Neural progenitor cell (in vitro differentiated cells): ENCODE measurements at places on chromosomes 16 and 17. TPM values are rescaled to one million over a fixed set of nuclear protein-coding genes. Genes with fewer than 3 reads are reported as not detected.

The ASPHD1 gene
- total RNA-seq, result 0.97 and 4.5 TPM in 2 replicates

DNA sequence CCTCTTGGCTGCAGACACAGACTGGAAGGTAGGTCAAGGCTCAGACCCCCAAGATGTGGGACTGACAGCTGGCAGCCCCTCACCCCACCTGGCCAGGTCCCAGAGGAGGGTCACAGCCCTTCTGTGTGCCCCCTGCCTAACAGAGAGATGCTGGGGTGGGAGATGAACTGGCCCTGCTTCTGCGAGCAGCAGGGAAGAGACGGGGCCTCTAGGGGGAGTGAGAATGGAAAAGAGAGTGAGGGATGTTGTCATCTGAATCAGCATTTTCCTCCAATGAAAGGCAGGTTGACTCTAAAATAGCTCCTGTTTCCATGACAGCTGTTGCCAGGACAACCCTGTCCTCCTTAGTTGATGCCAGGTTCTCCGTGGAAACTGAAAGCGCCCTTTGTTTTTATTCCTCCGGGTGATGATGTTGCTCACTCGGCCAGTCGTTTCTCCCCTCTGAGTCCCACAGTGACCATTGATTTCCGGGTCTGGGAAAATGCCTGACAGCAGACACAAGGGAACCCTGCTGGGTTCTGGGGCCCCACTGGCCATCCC lies 4.9 kb upstream of the NDRG4 start:
- H3K27ac ChIP-seq, result peak overlapping the region; percentile 33
- H3K36me3 ChIP-seq, result no peaks in the 10 kb centered on the region
- no peaks in the 10 kb centered on the region for H3K27me3 ChIP-seq
- H3K4me3 ChIP-seq, result no peak overlapping the region
- peak; percentile 97 for DNase-seq

GRCh38 chr17:73770115-73770848 lies 126.0 kb upstream of the SDK2 start:
- peaks cover 6% of the 10 kb centered on the region for H3K4me1 ChIP-seq
- no peaks in the 10 kb centered on the region for H3K27me3 ChIP-seq

DNA sequence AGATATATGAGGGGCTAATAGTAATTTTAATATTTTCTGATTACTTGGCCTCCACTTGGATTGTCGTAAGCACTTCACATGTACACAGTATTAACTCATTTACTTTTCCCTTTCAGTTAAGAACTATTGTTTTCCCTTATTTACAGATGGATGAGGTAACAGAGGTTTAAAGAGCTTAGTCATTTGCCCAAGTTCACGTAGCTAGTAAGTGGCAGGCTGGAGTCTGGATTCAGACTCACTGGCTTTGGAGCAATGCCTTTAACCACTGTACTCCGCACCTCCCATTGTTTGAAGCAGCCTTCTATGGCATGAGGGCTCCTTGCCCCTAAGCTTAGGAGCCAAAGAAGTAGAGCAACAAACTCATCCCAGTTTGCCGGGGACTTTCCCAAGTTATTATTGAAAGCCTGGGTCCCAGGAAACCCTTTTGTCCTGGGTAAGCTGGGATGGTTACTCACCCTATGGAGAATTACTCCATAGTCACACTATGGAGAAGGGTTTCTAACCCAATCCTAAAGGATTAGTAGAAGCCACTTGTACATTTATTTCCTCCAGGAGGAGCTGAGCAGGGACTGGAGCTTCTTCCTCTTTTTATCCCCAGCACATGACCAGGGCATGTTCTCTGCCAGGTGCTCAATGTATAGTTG lies 12.3 kb downstream of the FOXL1 start:
- peaks cover 5% of the 10 kb centered on the region for H3K4me1 ChIP-seq
- no peak for DNase-seq
- no peak overlapping the region for H3K27ac ChIP-seq
- H3K36me3 ChIP-seq, result no peaks in the 10 kb centered on the region
- peaks cover 15% of the 10 kb centered on the region for H3K27me3 ChIP-seq
- no peak overlapping the region for H3K4me3 ChIP-seq

The OTOA gene
- 0.40 TPM in 1 of 2 replicates, not detected in the other for total RNA-seq

DNA sequence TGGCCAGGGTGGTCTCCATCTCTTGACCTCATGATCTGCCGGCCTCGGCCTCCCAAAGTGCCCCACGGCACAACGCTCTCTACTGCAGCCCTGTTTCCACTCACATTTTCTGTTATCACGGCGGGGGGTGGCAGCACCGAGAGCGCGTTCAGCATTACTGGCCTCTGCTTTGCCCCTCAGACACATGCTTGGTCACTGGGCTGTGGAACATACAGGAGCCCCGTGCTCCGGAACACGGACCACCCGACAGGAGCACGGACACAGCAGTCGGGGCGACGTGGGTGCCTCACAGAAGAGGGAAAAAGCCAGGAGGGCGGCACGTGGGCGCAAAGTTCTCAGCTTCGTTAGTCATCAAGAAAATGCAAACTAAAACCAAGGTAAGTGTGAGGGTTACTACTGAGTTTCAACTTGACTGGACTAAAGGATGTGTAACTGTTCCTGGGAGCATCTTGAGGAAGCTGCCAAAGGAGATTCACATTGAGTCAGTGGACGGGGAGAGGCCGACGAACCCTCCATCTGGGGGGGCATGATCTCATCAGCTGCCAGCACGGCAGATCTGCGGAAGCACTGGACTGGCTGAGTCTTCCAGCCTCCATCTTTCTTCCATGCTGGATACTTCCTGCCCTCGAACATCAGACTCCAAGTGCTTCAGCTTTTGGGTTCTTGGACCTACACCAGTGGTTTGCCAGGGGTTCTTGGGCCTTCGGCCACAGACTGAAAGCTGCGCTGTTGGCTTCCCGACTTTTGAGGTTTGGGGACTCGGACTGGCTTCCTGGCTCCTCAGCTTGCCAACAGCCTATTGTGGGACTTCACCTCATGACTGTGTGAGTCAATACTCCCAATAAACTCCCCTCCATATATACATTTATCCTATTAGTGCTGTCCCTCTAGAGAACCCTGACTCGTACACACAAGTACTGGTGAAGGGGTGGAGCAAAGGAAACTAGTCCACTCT lies 106.8 kb downstream of the ZNF778 start:
- H3K4me1 ChIP-seq, result peaks cover 61% of the 10 kb centered on the region
- DNase-seq, result no peak

GRCh38 chr16:88468275-88469129 lies 15.4 kb downstream of the ZFPM1 start:
- H3K27me3 ChIP-seq, result no peaks in the 10 kb centered on the region
- no peak overlapping the region for H3K27ac ChIP-seq
- H3K36me3 ChIP-seq, result no peaks in the 10 kb centered on the region

- no peaks in the 10 kb centered on the region for H3K36me3 ChIP-seq
- no peak overlapping the region for H3K27ac ChIP-seq
- no peak overlapping the region for H3K4me3 ChIP-seq
These were observed 7.3 kb upstream of the IL34 start for GRCh38 chr16:70638814-70639792.

GRCh38 chr16:77782694-77783093 lies 5.7 kb upstream of the VAT1L start:
- no peaks in the 10 kb centered on the region for H3K4me1 ChIP-seq
- no peaks in the 10 kb centered on the region for H3K36me3 ChIP-seq
- no peak for DNase-seq
- no peak overlapping the region for H3K4me3 ChIP-seq

DNA sequence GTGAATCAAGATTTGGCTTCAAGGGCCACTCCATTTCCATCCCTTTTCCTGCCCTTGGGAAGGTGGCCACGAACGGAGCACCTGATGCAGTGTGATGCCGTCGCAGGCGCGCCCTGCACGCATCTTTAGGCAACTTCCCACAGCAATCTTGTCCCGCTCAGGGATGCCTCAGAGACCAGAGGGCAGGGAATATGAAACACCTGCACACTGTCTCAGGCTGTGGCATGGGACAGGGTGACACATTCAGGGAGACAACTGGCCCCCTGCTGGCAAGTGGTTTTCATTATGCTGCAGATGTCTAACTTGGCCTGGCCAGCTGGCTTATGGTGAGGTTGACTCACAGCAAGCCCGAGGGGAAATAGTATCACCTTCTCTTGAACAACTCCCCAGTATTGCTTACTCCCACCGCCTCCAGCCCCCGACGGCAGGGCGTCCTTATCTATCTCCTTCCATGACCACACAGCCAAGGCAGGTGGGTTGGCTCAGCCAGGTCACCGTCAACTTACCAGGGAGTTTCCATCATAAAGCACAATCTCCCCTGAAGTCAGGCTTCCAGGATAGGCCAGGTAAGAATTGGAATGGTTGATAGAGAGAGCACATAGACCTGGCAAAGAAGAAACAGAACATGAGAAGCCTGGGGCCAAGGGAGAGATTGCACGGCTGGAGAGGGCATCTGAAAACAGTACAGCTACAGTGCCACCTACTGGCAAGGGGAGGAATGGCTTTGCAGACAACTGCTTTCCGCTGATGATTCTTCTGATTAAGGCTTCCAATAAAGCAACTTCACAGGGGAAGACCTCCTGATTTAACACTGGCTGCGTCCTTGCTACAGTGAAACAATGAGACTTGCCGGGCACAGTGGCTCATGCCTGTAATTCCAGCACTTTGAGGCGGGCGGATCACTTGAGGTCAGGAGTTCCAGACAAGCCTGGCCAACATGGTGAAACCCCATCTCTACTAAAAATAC lies 21.1 kb downstream of the WIPI1 start:
- H3K27ac ChIP-seq, result no peak overlapping the region
- no peak overlapping the region for H3K4me3 ChIP-seq
- peak; percentile 86 for DNase-seq
- H3K27me3 ChIP-seq, result no peaks in the 10 kb centered on the region

GRCh38 chr17:73005360-73005759 lies 87.1 kb downstream of the SLC39A11 start:
- no peak overlapping the region for H3K4me3 ChIP-seq
- no peaks in the 10 kb centered on the region for H3K36me3 ChIP-seq
- no peaks in the 10 kb centered on the region for H3K27me3 ChIP-seq
- no peak for DNase-seq

DNA sequence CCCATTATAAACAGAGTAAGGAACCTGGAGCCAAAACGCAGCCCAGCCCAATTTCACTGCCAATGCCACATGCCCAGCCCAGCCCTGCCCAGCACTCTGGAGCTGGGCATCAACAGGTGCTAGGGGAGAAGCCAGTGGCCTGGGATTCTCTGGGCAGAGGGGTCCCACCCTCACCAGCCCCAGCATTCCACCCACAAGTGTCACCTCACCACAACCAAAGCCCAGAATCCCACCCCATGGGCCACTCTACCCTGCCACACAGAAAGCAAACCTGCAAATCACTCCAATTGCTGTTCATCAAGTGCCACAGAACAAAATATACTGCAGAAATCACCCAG lies 102.5 kb upstream of the CDH5 start:
- DNase-seq, result no peak
- no peak overlapping the region for H3K4me3 ChIP-seq
- no peak overlapping the region for H3K27ac ChIP-seq
- peaks cover 10% of the 10 kb centered on the region for H3K4me1 ChIP-seq

DNA sequence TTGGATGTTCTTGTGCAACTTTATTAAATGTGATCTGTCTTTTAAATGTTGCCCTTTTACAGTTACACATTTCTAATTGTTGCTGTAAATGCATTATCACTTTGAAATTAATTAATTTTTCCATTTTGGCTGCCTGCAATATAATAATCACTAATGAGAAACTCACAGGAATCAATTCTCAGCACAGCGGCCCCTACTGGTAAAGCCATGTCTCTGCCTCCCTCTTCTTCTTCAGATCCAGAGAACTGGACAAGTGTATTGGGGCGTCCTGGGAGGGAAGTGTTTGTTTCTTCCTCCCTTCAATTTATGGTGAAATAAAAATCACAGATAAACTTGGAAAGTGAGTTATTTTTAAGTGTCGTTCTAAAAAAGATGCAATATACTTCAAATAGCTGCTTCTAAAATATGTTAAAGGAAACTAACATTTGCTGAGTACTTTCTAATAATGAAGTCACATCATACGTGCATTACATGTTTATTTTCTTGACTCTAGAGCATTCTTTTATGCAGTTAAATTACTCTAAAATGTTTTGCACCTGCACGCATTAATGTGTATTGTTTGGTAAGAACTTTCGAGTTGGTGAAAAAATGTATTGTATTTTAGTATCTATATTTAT lies 338.0 kb downstream of the WWOX start:
- H3K36me3 ChIP-seq, result no peaks in the 10 kb centered on the region
- no peak overlapping the region for H3K27ac ChIP-seq
- H3K27me3 ChIP-seq, result no peaks in the 10 kb centered on the region
- peak; percentile 69 for DNase-seq

- H3K27ac ChIP-seq, result no peak overlapping the region
- no peak for DNase-seq
- H3K27me3 ChIP-seq, result no peaks in the 10 kb centered on the region
- H3K36me3 ChIP-seq, result no peaks in the 10 kb centered on the region
- no peak overlapping the region for H3K4me3 ChIP-seq
These were observed 50.2 kb downstream of the CYTH1 start for GRCh38 chr17:78731904-78732303.

- no peaks in the 10 kb centered on the region for H3K4me1 ChIP-seq
- H3K4me3 ChIP-seq, result no peak overlapping the region
- no peaks in the 10 kb centered on the region for H3K36me3 ChIP-seq
- DNase-seq, result no peak
- H3K27me3 ChIP-seq, result no peaks in the 10 kb centered on the region
These were observed 478.3 kb upstream of the CDH5 start for GRCh38 chr16:65888201-65888600.

The ITGB3 gene
- 0.47 TPM in 1 of 2 replicates, not detected in the other for total RNA-seq

GRCh38 chr16:54477714-54478113 lies 191.1 kb upstream of the IRX3 start:
- no peaks in the 10 kb centered on the region for H3K27me3 ChIP-seq
- no peak for DNase-seq
- H3K27ac ChIP-seq, result no peak overlapping the region
- no peaks in the 10 kb centered on the region for H3K36me3 ChIP-seq
- H3K4me1 ChIP-seq, result no peaks in the 10 kb centered on the region
- no peak overlapping the region for H3K4me3 ChIP-seq

DNA sequence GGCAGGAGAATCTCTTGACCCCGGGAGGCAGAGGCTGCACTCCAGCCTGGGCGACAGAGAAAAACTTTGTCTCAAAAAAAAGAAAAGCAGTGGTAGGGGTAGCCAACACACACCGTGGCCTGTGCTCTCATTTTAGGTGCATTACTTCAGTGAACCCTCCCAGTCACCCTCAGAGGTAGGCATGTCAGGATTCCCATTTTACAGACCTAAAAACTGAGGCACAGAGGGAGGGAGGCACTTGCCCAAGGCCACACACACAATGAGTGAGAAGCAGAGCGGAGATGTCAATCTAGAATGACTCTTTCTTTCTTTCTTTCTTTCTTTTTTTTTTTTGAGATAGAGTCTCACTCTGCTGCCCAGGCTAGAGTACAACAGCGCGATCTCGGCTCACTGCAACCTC lies 5.2 kb downstream of the COTL1 start:
- H3K36me3 ChIP-seq, result no peaks in the 10 kb centered on the region
- H3K27ac ChIP-seq, result no peak overlapping the region
- peaks cover 25% of the 10 kb centered on the region for H3K4me1 ChIP-seq
- peaks cover 12% of the 10 kb centered on the region for H3K27me3 ChIP-seq
